ENCODE measurements at places on chromosomes 13 and 19.
A peak's percentile ranks its signal among the peaks of the same experiment; 100 is the strongest.

GRCh38 chr13:40666933-40667621, 636 bp upstream of the FOXO1 start:
- no peak for DNase-seq

DNA sequence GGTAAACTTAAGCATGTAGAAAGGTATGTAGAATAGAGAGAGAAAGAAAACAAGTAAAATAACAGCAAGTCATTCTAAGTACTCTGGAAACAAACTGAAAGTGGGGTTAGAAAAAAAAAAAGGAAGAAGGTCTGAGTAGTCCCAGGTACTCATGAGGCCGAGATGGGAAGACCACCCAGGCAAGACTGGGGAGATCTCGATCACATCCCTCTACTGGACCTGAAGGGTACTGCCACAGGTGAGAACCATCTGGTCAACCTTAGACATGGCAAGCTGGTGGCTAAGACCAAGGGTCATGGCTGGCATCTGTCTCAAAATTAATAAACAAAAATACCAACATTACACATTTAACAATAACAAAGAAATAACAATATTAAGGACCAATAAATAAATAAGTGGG, 36.3 kb upstream of the ZNF724 start:
- DNase-seq = no peak

DNA sequence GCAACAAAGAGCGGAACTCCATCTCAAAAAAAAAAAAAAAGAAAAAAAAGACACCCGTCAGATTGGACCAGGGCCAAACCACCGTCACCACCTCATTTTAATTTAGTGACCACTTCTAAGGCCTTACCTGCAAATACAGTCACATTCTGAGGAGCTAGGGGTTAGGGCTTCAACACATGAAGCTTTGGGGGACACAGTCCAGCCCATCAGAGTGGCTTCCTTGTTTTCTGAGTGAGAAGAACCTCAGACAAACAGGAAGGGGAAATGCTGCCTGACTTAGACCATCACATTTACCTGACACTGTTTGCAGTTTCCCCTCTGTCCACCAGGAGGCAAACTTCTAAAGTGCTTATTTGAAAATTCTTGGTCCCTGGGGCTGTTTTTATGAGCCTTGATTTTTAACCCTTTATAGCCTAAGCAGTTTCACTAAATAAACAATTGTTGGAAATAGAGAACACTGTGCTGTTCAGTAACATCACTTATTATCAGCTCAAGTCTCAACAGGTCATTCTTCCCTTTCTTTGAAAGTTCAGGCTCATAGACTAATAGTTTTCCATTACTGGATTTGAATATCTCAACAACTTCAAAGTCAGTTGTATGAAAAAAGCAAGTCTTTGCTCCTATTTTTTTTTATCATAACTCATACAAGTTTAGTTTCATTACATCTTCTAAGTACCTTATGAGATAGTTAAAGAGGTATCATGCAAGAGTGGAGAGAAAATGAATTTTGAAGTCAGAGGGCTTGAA, 74.9 kb upstream of the WASF3 start:
- peak; percentile 69 for DNase-seq

DNA sequence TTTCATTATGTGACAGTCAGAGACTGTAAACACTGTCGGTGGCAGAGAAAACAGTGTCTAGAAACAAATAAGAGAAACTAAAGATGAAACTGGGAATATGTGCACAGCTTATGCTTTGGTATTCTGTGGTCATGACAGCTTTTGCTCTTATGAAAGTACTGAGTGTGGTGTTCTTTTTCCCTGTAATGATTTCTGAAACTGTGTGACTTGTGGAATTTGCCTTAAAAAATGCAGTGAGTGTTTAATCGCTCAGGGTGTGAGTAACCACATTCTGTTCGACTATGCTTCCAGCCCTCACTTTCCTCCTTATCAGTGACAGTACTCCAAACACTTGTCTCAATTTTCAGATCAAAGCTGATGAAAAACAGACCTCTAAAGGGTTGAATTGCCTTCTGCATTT, 66.9 kb upstream of the DIAPH3 start:
- DNase-seq = no peak

- DNase-seq = peak; percentile 34
Measured at GRCh38 chr13:27797228-27797624, 4.9 kb downstream of the GSX1 start.

DNA sequence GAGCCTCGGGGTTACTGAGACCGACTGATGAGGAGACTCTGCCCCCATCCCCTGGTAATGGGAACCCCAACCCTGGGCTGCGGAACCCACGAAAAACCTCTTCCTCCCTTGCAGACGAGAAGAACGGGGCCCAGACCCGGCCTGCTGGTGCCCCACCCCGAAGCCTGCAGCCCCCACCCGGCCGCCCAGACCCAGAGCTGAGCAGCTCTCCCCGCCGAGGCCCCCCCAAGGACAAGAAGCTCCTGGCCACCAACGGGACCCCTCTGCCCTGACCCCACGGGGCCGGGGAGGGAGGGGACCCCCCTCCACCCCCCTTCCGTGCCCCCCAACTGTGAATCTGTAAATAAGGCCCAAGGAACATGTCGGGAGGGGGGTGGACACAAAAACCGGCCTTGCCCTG, 13.3 kb downstream of the TMEM150B start:
- no peak for DNase-seq

GRCh38 chr13:73194310-73194709, 135.5 kb downstream of the KLF5 start:
- DNase-seq = no peak

- DNase-seq = no peak
Measured at GRCh38 chr19:18167011-18167410, 6.6 kb upstream of the IFI30 start.

DNA sequence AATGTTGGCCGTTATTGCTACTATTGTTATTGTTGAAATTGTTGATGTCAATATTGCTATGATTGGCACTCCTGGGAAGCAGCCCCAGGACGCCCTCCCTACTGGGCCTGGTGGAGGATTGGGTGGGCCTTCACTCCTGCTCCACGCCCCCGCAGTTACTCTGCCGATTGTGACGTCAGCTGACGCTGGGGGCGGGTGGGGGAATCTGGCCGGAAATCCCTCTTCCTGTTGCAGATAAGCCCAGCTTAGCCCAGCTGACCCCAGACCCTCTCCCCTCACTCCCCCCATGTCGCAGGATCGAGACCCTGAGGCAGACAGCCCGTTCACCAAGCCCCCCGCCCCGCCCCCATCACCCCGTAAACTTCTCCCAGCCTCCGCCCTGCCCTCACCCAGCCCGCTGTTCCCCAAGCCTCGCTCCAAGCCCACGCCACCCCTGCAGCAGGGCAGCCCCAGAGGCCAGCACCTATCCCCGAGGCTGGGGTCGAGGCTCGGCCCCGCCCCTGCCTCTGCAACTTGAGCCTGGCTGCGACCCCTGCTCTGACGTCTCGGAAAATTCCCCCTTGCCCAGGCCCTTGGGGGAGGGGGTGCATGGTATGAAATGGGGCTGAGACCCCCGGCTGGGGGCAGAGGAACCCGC, at the start of gene ETV2:
ETV2 (plus strand) TSS at position 231 of the 637 bp plus-strand sequence. CDS start 716 bp downstream, outside the sequence.
- DNase-seq = no peak

- no peak for DNase-seq
Measured at GRCh38 chr19:2770055-2771013, 12.7 kb downstream of the SGTA start.

DNA sequence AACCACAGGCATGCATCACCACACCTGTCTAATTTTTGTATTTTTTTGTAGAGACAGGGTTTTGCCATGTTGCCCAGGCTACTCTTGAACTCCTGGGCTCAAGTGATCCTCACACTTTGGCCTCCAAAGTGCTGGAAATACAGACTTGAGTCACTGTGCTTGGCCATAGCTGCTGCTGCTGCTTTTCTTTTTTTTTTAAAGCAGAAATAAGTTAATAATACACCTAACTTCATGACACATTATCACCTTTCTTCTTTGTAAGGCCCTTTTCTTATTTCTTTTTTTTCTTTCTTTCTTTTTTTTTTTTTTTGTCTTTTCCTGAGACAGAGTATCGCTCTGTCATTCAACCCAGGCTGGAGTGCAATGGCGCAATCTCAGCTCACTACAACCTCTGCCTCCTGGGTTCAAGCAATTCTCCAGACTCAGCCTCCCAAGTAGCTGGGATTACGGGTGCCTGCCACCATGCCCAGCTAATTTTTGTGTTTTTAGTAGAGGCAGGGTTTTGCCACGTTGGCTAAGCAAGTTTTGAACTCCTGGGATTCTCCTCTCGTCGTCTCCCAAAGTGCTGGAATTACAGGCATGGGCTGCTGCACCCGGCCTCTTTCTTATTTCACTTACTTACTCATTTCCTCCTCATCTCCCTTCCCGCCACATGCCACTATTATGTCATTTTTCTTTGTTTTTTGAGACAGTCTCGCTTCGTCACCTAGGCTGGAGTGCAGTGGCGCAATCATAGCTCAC, 8.7 kb downstream of the SHKBP1 start:
- DNase-seq = no peak

- DNase-seq = no peak
Measured at GRCh38 chr13:112160558-112160957, 93.6 kb downstream of the SOX1 start.

GRCh38 chr13:75506018-75506417, 24.0 kb upstream of the TBC1D4 start:
- no peak for DNase-seq

- no peak for DNase-seq
Measured at GRCh38 chr13:75704927-75705288, 68.8 kb downstream of the LMO7 start.

DNA sequence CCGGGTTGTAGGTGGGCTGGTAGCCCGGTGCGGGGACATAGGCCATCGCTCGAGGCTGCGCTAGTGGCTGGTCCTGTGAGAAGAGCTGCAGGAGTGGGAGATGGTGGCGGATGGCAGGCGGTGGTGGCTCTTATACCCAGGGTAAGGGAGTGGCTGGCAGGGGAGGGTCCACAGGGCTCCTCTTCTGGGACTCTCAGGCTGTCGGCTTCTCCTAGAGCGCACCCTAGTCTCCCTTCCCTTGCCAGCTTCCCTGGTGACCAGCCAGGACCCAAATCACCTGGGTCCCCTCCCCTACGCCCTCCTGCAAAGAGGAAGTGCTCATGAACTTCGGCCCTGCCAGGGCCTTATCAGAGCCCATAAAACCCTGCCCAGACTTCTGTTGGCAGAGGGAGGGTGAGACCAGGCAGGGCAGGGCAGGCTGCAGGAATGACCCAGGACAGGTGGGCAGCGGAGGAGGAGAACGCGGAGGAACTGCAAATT, at the start of gene LGALS4:
LGALS4 (minus strand) TSS at position 105 of the 480 bp plus-strand sequence; CDS start at position 46, 59 bp downstream.
- no peak for DNase-seq

DNA sequence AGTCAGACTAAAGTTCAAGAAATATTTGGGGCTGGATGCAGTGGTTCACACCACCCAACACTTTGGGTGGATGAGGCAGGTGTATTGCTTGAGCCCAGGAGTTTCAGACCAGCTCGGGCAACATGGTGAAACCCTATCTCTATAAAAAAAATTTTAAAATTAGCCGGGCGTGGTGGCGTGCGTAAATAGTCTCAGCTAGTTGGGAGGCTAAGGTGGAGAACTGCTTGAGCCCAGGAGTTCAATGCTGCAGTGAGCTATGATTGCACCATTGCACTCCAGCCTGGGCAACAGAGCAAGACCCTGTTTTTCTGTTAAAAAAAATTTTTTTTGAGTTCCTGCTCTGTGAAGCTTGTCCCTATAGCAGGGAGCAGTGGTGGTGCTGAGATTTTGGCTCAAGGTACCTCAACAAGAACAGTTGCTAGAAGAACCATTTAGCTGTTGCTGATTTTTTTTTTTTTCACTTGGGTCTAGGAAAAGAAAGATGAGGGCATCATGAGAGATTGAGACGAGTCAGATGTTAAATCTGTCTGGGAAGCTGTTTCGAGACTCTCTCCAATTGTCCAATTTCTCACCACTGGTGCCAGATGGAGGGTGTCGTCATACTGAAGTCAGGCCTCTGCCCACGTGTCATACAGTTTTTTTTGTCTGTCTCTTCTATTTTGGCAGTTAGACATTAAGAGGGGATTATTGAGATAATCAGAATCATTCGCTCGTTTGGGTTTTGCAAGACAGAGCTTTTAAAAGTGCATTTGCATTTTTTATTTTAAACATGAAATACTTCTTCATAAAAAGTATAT, 3.7 kb downstream of the SLC25A42 start:
- no peak for DNase-seq

- no peak for DNase-seq
Measured at GRCh38 chr19:39543477-39543857, 3.5 kb upstream of the EID2 start.

GRCh38 chr13:94534166-94534565, 54.7 kb upstream of the DCT start:
- no peak for DNase-seq

GRCh38 chr19:29667387-29667783, 2.1 kb downstream of the PLEKHF1 start:
- DNase-seq = no peak

DNA sequence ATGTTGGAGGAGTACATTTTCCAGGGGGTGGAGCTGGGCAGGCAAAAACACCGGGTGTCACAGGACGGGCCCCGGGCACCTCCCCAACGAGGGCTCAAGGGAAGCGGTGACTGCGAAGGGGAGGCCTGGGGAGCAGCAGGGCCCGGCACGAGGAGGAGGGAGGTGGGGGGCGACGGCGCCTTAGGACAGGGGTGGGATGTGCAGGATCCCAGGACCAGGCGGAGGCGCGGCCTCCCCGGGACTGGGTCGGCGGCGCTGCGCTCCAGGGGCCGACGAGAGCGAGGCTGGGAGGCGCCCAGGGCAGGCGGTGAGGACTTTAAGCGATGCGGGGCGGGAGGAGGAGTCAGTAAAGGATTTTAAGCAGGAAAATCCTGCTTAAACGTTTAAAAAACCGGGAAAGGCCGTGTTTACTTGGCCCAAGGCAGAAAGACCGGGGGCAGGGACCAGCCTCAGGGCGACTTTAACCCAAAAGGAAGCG, 427 bp downstream of the ZNF160 start:
- DNase-seq = no peak

DNA sequence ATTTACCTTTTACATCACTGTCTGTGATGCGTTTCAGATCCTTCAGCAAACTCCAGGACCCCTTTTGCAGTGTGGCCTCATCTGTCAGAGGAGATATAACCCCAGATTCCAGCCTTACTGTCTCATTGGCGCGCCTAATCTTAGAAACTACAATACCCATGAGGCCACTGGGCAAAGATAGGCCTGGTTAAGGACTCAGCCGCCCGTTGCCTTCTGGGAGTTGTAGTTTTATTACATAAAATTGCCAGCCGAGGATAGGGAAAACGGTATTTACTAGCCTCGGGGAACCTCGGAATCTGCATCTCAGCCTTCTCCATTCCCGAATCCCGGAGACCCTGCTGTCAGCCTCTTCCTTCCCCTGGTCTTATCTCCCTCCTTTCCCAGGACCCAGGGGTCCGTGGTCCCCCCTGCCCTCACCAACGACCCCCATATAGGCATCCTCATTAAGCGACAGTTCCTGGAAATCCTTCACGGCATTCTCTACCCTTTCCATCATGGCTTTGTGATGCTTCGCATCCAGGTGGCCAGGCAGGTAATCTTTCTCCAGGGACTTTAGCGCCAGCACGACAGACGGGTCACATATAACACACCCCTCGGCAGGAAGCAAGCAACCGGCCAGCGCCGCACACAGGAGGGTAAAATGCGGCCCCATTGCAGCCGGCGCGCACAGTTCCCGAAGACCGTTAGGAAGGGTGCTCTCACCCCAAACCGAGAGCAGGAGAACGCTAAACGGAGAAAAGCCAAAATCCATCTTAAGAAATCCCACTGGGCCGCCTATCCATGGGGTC, 1.3 kb downstream of the IZUMO1 start:
- no peak for DNase-seq
